ENCODE measurements at places on chromosomes 13 and 19. TPM values are rescaled to one million over a fixed set of nuclear protein-coding genes. Genes with fewer than 3 reads are reported as not detected.

- no peak for DNase-seq
These were observed 6.3 kb upstream of the GPR183 start for GRCh38 chr13:99313501-99313900.

DNA sequence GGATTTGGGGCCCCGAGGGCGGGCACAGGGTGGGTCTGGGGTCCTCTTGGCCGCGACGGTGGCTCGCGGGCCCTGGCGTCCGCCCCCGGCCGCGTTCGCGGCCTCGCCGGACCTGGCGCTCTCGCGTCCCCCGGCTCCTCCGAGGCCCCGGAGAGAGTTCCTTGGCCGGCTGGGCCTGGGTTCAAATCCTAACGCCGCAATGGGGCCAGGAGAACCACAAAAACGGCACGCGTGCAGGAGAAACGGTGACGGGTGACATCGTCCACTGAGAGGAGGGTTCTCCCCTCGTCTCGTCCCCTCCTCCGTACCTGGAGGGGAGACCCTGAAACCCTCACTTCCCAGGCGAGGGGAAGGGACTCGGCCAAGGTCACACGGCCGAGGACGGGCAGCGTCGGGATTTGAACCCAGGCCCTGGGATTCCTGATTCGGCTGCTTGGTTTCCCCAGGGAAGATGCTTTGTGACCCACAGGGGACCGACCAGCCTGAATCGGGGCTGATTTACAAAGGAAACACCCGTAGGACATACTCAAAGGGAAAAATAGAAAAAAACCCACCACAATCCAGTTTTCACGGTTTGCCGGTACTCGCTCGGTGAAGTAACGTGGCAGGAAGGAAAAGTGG is 624 bp downstream of the SAFB start:
- no peak for DNase-seq

DNA sequence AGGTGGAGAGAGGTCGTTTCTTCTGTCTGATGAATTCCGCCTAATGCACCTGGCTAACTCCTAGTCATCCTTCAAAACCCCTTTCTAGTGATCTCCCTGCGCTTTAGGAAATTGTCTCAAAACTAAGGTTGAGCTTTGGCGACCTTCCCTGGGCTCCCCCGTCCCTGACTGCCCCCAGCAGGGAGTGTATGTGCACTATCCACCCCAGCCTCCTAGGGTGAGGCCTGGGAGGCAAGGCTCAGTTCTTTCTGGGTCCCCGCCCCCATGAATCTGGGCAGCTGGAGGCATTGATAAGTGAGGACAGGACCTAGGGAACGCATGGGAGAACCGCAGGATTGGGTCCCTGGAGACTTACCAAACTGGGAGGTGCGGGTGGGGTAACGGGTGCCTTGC is 378 bp downstream of the TLE6 start:
- DNase-seq, result no peak

DNA sequence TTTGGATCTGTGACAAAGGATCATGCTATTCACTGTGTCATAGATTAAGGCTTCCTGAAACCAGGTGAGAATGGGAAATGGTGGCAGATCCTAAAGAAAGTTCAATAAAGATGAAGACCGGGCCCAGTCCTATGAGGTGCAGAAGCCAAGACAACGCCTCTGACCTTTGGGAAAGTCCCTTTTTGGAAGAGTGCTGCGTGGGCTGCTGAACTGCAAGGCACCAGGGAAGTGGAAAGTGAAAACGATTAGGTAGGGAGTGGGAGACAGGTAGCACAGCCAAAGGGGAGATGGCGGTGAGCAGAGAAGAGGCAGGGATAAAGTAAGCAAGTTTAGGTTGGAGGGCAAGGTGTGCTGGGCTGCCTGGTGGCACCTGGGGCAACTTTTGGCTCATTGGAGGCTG is 16.3 kb downstream of the MBNL2 start:
- no peak for DNase-seq

- peak; percentile 32 for DNase-seq
These were observed 16.0 kb downstream of the PIP5K1C start for GRCh38 chr19:3684054-3684816.

DNA sequence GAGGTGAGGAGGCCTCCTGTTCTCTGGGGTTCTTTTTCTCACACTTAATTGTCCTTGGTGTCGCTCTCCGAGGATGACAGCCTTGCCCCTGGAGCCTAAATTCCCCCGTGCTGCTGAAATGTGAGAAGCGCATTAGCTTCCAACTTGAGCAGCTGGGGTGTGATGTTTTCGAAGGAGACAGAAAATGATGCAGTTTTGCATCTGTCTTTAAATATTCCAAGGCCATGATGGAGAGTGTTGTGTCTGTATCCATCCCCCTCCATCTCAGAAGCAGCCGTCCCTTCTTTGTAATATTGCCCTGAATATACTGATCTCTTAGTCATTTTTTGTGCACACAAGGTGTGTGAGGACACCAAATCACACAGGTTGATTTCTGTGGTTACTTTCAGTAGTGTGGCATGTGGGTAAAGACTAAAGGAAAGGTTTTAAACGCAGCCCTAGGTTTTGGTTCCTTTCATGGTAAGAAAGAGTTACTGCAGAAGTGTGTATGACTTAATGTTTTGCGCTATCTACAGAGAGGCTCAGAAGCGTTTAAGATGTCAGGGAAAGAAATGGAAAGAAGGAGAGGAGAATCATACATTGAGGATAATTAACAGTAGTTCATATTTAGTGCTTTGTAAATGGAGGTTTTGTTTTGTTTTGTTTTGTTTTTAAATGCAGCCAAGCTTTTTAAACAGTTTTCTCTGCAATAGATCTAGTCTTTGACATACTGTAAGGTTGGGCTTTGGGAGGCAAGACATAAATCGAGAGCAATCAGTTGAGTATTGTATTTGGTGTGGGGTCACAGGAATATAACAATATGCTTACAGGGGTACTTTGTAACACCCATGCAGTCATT is 1.6 kb downstream of the NBEA start:
- no peak for DNase-seq

- DNase-seq, result no peak
These were observed 232.5 kb upstream of the SERP2 start for GRCh38 chr13:44140888-44141724.

GRCh38 chr19:3080286-3080685 is 13.9 kb upstream of the GNA11 start:
- no peak for DNase-seq

GRCh38 chr13:23668562-23668961 is 98.3 kb downstream of the TNFRSF19 start:
- DNase-seq, result no peak

- no peak for DNase-seq
These were observed 35.2 kb downstream of the SMARCA4 start for GRCh38 chr19:10995926-10996600.

DNA sequence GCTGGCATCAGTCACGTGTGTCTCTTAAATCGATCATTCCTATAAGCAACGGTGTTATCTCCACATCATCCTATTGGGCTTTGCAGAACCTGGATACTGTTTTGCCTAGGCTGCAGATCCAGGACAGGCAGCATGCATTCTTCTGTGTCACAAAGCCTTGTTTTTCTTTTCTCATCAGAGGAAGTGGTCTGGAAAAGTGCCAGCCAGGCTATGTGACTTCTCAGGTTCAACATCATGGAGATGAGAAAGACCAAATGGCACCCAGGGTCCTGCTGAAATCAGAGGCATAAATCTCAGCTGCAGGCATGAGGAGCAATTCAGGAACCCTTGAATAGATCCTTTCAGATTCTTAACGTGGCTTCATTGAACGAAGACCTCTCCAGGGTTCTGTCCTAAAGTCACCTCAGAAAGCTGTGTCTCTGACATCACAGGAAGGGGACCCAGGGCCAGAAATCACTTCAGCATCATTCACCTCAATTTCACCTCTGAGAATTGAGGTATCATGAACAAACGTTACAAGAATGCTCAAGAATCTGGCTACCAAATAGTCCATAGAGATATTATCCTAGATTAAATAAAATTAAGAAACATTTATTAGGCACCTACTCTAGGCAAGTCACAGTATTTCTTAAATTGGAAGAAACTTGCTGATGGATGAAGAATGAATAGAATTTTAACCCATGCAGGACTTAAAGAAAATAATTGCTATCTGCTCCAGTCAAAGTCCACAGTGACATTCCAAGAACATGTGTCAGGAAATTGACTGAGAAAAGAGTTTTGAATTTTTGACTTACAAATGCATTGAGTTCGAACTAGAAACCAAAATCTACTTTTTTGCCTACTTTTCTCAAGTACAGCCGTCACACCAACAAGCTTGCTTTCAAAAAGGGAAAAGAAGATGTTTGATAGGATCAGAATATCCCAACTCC is 124.1 kb downstream of the COG6 start:
- peak; percentile 41 for DNase-seq

- DNase-seq, result no peak
These were observed 9.2 kb downstream of the GPATCH1 start for GRCh38 chr19:33090179-33090578.

- DNase-seq, result no peak
These were observed 8.3 kb downstream of the IGLON5 start for GRCh38 chr19:51319649-51320279.

DNA sequence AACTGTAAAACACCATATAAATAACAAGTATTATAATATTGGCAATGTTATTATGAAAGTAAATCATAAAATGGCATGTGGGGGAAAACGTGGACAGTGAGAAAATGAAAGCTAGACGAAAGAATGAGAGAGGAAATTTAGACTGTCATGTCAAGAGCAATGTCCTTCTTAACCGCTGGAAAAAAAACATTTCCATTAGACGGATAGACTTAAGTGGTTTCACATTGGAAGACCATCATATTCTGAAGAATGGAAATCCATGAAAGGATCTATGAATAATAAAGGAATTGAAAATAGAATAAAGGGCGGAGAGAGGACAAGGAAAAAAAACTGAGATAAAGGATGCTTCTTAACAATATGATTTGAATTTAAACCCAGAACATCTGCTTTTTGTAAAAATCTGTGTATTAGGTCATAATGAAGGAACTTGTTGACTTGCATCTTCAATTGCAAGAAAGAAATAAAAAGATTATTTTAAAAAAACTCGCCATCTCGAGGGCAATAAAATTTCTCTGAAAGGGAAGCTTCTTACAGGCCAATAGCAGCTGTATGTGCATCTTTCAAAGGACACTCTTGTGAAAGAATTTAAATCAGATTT is 90.6 kb downstream of the SPRY2 start:
- no peak for DNase-seq

DNA sequence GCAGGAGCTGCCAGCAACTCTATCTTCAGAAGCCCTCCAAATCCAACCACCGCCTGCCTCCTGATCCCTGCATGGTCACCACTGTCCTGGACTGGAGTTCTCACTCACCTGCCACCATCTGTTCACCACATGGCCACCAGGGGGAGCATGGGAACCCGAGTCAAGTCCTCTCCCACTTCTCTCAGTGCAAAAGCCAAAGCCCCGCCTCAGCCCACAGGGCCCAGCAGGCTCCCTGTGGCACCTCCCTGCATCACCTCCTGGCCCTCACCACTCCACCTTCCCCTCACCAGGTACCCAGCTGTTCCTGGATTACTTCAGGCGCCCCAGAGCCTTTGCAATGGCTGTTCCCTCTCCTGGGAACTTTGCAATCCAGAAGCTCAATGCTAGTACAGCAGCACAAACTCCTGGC is 5.3 kb downstream of the DHPS start:
- DNase-seq, result peak; percentile 68

GRCh38 chr19:14871619-14872230 is 14.2 kb downstream of the OR7A17 start:
- DNase-seq, result no peak

DNA sequence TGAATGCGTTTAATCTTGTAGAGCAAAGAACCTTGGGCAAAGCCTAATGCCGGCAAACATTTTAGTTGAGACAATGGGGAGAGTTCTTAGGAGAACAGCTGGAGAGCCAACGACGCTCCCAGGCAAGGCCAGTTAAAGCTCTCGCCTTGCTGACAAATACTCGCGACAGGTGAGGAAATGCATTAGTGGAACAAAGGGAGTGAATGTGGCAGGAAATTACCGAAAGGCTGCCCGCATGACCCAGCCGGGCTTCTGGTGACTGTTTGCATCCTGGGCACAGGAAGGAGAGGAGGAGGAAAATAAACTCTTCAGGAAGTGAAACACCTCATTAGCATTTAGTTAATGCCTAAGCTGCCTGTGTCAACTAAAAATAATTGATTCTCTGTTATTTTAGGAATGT is 74.6 kb downstream of the SHISA2 start:
- DNase-seq, result no peak

- no peak for DNase-seq
These were observed 5.3 kb downstream of the PDCD2L start for GRCh38 chr19:34409189-34410164.

DNA sequence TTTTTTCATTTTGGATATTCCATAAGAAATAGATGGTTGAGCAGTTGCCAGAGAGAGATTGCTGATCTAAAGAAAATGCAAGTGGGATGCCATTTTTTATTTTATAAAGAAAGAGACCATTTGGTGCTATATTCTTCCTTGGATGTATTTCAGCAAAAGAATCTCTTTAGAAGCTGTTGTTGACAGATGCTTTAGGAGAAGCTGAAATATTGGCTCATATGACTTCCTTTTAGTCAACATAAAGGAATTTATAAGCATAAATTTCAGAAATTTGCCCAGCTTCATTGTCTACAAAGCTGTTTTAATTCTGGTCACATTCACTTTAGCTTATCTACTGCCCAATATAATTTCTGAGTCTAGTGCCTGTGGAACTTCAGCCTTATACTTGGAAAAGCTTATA is 36.9 kb downstream of the POLR1D start:
- DNase-seq, result no peak

DNA sequence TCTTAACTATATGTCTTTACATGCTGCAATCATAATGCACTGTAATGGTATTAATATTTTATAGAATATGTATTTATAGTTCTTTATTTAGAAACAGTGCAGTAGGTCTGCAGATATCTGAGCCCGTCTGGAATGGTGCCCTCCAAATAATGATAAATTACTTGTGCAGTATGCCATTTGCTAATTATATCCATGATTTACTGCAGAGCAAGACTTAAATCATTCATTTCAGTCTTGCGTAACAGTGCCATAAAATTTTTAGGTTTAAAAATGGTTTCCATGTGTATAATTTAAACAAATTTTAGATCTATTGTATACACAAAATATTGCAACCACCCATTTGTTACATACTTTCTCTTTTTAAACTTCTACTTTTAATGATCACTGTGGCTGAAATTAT is 175.1 kb downstream of the ZNF536 start:
- no peak for DNase-seq

- no peak for DNase-seq
These were observed 12.7 kb downstream of the ATP4B start for GRCh38 chr13:113645329-113645728.

Gene ZNF829
- total RNA-seq, result 2.6 TPM

Gene GPX4
- total RNA-seq, result 206 TPM

Gene KLK15
- not detected for total RNA-seq

Gene RNF113B
- total RNA-seq, result not detected

Gene STOML3
- not detected for total RNA-seq

Gene EXOC3L2
- total RNA-seq, result not detected

Gene ZNF14
- total RNA-seq, result 3.0 TPM

Gene CRLF1
- 1.1 TPM for total RNA-seq

Gene ACP5
- 1.4 TPM for total RNA-seq

Gene DLEU7
- not detected for total RNA-seq

Gene RXFP2
- not detected for total RNA-seq

Gene FCAR
- total RNA-seq, result not detected

Gene TMPRSS9
- total RNA-seq, result not detected

Gene SELENOV
- total RNA-seq, result not detected

Gene TOMM40
- 96.5 TPM for total RNA-seq

Measured in HFFc6 (cell line).